ENCODE measurements at places on chromosomes 7 and 10.

DNA sequence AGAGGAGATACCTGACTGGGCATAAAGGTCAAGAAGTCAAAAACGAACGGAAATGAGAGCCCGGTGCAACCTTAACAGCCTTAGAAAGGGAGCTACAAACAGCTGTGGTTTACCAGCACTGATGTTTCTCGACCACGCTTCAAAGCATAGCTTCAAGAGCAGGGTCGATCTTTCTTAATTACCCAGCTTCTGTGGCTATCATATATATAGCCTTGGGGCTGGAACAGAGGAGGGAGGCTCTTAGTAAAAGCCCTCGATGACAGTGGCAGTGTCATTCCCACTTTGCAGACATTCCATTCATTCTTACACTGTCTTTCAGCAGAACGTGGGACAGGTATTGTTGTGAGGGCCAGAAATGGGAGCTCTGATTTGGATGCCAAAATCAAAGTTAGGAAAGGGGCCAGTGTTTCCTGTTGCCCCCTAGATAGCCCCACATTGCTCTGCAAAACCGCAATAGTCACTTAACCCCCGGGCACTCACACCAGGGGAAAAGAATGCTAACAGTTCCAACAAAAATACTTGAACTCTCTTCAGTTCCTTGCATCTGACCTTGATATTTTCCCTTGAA, 141.5 kb downstream of the MTPAP start:
- no peak for DNase-seq

DNA sequence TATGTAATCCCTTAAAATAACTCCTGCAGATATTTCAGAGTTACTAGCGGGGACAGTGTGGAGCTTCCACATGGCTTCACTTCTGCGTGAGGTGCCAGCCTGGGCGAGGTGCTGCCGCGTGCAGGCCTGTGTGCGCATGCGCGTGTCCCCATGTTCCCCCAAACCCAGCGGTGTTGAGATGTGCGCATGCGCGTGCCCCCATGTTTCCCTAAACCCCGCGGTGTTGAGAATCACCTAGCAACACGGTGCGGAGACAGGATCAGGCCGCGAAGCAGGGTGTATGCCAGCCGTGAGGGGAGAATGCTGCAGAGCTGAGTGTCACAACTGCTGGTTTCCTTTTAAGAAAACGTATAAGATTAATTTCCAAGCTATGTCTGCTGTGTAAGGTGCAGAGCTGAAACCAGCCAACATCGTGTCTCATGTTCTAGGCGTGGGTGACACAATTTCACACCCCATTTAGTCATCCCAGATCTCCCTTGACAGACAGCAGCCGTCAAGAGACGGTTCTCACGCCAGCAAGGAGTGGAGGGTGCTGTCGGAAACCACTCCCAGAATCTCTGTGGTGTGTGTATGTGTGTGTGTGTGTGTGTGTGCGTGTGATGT, 71.9 kb upstream of the ADARB2 start:
- no peak for DNase-seq

DNA sequence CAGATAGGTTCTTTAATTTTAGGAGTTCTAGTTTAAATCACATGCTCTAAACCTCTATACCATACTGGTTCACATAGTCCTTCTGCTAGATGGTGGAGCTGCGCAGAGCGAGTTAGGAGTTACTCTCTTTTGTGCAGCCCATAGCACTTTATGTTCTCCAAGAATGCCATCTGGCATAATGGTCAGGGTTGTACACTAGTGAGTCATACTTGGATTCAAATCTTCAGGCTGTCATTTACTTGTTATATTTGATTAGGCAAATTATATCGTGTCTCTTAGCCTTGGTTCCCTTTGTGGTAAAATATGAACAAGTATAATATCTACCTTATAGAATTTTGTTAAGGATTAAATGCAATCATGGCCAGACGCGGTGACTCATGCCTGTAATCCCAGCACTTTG, 1078.3 kb downstream of the NRG3 start:
- no peak for DNase-seq

DNA sequence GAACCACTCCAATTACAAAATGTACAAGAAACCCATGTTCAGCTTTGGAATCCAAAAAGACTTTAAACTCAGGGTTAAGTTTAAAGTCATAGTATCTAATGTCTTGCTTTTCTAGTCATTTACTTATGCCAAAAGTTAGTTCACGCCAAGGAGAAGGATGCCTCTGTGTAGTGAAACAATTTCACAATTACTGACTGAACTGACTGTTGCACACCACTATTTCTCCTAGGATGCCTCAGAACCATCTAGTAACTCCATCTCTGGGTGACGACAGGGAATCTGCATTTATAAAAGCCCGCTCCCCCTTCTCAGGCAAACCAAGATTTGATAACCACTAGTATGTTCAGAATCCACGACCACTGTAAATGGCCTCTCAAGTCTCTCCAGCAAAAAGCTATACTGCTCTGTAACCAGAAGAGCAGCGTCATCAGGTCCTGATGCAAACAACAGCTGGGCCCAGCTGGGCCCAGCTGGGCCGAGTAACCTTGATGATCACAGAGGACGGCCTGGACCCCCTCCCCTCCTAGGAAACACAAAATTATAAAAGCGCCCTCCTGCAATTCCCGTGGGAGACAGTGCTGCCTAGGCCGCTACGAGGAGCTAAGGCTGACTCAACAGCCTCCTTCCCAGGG, 680 bp upstream of the ADO start:
- no peak for DNase-seq

DNA sequence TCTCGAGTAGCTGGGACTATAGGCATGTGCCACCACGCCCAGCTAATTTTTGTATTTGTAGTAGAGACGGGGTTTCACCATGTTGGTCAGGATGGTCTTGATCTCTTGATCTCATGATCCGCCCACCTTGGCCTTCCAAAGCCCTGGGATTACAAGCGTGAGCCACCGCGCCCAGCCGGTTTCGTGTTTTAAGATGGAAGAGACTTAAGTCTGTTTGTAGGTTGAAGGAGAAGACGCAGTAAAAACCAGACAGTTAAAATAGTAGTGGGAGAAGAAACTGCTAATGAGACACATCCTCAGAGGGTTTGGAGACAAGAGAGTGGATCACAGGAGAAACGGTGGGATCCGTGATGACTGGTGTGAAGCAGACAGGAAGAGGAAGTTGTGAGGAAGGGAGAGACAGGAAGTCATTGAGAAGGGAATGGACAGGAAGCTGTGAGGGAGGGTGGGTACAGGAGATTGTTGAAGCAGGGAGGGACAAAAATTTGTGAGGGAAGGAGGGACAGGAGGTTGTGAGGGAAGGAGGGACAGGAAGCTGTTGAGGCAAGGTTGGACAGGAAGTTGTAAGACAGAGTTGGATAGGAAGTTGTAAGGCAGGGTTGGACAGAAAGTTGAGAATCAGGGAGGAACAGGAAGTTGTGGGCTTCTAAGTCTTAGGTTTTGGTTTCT, 115.5 kb downstream of the WDFY4 start:
- no peak for DNase-seq

DNA sequence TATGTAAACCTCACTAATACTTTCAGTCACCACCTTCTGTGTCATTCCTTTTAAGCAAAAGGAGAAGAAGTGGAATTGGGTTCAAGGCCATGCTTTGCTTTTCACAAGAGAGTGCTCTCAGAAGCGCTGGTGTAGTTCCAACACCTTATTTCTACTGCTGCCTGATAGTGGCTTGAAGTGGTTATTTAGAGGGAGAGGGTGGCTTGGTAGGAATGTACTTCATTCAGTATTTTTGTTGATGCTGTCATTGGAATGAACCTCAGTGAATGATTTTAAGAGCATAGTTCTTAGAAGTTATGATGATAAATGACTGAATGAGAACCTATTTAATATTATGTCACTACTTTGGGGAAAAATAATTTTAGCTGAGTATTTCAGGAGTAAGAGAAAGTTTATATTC, 396.7 kb downstream of the EXOC4 start:
- DNase-seq, result no peak

DNA sequence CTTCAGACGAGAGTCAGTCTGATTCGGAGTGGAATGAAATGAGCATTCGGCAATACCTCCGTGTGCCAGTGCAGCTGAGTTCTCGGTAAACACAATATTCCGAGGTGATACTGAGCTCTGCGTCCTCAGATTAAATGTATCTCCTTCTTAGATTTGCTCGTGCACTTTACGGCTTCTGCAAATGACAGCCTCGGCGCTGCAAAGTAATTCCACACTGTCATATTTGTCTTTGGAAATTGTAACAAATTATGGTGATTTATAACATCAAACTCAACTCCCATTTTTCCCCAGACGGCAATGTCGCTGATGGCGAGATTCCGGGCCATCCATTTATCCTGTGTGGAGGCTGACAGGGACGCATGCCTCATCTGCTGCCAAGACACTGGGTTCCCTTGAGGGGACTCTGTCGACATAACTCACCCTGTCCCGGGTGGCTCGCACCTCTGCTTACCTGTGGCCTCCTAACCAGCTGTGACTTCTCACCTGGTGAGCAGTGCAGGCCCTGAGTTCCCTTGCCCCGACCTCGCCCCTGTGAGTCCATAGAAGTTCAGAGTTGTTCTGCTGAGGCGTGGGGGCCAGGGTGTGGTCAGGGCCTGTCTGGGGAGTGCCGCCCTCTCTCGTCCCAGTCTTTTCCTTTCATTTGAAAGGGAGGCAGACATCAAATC, 201.9 kb downstream of the ADARB2 start:
- no peak for DNase-seq

GRCh38 chr7:44563171-44563679, 10.5 kb downstream of the DDX56 start:
- no peak for DNase-seq

DNA sequence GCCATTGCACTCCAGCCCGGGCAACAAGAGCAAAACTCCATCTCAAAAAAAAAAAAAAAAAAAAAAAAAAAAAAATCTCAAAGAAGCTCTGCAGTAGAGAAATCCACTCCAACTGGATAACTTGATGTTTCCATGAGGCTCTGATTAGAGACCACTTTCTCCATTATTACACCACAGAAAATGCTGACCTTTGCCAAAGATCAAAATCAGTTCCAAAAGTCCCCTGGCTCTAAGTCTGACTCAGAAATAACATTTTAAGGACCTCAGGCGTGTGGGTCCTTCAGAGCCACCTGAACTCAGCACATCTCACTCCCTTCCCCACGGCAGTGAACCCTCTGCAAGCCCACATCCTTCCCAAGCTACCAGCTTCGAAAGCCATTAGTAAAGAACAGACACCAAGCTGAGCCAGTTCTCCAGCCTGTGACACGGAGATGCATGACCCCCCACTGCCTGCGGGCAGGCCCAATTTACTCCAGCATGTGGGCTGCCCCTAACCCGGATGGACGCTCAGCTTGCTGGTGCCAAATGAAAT, 13.8 kb upstream of the TMEM120A start:
- no peak for DNase-seq

GRCh38 chr10:35949811-35950211, 307.7 kb upstream of the FZD8 start:
- no peak for DNase-seq

DNA sequence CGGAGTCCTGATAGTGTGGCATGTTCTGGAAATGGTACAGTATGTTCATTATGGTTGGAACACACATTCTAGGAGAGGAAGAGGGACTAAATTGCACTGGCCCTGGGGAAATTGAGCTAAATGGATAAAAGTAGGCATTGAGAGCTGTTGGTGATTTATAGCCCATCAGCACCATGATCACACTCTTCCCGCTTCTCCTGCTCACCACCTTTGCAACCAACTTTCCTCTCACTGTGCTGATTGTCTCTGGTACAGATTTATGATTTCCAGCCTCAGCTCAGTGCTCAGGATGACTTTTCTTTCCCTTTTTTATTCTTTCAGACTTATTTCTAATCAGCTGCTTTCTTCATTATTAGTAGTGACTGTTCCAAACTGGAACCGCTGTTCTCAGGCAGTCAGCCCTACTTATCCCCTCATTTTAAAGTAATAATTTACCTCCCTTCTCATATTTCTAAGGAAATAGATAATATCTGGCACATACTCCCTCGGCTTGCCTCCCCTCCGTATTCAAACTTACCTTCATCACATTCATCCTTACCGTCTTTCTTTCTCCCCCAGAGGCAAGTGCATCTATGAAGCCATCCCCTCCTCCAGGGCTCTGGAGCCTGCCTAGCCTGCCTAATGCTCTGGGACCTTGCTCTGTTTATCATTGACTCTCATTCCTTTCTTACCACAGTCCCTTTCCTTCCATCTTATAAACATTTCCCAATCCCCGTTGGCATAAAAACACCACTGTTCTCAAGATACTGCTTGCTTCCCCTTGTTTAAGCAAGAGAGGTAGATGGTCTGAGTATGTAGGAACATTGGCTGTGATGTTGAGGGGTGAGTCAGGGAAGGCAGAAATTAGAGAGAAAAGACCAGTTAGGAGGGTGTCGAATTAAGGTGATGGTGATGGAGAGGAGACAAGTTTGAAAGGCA, 51.6 kb upstream of the RPA3 start:
- no peak for DNase-seq

DNA sequence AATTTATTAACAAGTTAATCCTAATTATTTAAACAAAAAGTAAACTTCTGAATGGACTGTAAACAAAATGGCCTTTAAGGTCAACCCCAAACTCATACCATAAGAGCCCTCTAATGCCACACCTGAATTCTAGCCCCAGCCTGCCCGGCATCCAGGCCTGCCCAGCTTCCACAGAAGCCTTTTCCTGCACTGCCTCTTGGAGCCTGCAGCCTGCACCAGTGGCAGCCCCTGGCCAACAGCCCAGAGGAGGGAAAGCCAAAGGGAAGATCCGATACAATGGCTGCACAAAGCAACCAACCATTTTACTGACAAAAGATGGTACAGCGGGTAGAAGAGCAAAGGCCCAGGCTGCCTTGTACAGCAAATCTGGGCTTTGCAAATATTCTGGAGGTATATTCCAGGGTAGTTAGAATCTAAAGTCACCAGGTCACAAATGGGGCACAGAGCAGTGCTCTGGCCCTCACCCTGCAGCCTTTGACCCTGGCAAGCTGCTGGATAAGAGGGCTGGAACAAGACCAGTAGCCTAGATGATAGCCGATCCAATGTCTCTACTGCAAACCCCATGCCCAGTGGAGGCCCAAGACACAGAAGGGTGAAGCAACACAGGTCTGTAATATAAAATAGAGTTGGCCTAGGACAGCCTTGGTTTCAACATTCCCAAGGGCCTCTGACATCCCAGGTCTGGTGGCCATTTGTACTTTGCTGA, 12.5 kb upstream of the CH25H start:
- DNase-seq, result no peak

- DNase-seq, result no peak
Measured at GRCh38 chr7:48813472-48813871, 110.9 kb upstream of the CDC14C start.

GRCh38 chr10:44832595-44833390, 78.3 kb upstream of the TMEM72 start:
- no peak for DNase-seq

GRCh38 chr7:40297741-40298311, 163.0 kb downstream of the SUGCT start:
- DNase-seq, result no peak

DNA sequence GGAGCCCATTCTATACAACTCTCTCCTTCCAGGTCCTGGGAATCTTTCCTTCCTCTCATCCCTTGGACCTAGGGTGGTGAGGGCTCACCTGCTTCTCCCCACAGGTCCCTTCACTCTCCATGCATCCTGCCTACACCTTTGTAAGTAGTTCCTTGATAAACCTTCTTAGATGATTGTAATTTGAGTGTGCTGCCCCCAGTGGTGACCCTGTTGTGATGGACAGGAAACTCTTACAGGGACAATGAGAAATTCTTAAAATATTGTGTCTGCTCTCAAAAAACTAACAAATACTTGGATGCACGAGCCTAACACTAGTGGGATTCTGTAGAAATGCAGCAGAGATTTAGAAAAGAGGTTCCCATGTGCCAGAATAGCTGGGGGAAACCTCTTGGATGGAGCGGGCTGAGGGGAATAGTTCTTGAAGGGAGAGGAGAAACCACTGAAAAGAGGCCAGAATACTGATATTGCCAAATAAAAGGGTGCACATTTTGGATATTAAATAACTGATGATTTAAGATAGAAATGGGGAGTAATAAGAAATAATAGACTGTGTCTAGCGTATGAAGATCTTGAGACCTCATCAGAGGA, 6.7 kb upstream of the PAXIP1 start:
- DNase-seq, result peak; percentile 34
